ENCODE measurements at places on chromosomes 2 and 18. TPM values are rescaled to one million over a fixed set of nuclear protein-coding genes. Genes with fewer than 3 reads are reported as not detected.

The RNF125 gene
- total RNA-seq: 6.5 TPM

DNA sequence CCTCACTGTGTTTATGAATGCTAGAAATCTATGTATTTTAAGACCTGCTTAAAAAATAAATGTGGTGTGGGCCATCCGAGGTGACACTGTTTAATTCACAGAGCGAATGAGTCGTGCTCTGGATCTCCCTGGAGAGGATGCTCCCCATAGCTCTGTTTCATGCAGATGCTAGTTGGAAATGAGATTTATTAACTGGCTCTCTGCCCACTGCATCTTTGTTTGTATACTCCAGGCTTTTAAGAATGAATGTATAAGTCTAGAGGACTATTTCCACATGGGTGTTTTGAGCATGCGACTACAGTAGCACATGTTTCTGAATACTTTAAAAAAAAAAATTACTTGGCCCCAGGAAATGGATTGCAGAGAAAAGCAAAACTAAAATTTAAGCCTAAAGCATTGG lies 3.9 kb downstream of the MAPRE2 start:
- DNase-seq: no peak

The POMC gene
- total RNA-seq: 3.3 TPM

The UGT1A3 gene
- total RNA-seq: not detected

The SCN3A gene
- 2.1 TPM for total RNA-seq

The ABCG8 gene
- not detected for total RNA-seq

GRCh38 chr18:10124071-10124470 lies 210.3 kb downstream of the VAPA start:
- no peak for DNase-seq

DNA sequence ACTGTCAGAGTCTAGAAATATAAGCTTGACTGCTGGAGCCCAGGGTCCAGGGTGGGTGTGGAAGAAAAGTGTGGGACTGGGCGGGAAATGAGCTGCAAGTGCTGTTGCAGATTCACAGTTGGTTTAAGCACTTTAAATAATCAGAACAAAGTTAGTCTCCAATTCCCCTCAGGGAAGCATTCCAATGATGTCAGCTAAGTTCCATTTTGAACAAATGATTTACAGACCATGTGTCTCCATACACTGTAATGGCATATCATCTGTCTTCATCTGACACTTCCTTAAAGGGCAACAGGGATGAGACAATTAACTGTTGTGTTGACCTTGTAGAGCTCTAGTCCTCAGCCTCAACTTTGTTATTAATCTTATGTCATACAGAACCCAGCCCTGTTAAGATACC lies 31.5 kb upstream of the REG3A start:
- DNase-seq: no peak

- no peak for DNase-seq
Observed at GRCh38 chr18:46431522-46432171, 225.4 kb downstream of the LOXHD1 start.

The EML6 gene
- total RNA-seq: 1.4 TPM

DNA sequence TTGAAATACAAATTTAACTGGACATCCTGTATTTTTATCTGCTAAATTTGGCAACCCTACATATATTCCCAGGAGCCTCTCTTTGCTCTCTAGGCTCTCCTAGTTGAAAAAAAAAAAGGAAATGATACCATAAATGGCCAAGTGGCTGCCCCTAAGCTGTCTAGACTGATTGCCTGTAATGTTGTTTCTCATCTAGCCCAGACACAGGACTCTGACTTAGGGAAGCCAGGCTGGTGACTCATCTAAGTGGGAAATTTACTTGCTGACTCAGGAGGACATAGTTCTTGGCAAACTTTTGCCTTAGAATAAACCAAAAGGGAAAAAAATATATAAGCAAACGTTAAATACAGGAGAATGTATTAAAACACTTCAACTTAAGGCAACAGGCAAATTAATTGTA lies 14.6 kb upstream of the ITGAV start:
- DNase-seq: no peak

DNA sequence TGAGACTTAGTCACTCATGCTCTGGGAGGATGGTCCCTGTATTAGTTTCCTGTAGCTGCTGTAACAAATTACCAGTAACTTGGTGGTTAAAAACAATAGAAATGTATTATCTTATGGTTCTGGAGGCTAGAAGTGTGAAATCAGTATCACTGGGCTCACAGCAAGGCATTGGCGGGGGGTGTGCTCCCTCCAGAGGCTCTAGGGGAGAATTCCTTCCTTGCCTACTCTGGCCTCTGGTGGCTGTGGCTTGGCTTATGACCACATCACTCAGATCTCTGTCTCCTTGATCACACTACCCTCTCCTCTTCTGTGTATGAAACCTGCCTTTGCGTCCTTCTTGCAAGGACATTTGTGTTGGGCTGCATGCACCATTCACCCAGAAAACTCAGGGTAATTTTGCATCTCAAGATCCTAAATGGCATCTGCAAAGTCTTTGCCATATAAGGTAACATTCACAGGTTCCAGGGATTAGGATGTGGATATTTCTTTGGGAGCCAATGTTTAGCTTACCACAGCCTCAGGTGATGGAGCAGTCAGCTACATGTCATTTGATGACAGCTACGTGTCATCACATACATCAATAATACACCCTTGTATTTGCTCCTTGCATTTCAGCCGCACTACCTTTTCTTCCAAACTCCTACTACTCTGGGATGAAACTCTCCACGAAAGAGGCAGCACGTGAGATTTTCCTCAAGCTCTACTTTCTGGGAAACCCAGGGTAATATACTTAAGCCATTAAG lies 49.6 kb upstream of the POU3F3 start:
- DNase-seq: no peak

GRCh38 chr2:171185165-171185818 lies 24.6 kb upstream of the TLK1 start:
- no peak for DNase-seq

The LRP2 gene
- total RNA-seq: 36.6 TPM

The MC5R gene
- total RNA-seq: not detected

GRCh38 chr2:84807063-84807485 lies 73.8 kb downstream of the TRABD2A start:
- DNase-seq: no peak

GRCh38 chr18:57621246-57621604 lies 411 bp downstream of the NARS1 start:
- no peak for DNase-seq

GRCh38 chr2:55877087-55877436 lies 46.5 kb downstream of the EFEMP1 start:
- no peak for DNase-seq

- DNase-seq: no peak
Observed at GRCh38 chr2:143728498-143728897, 599.3 kb downstream of the ARHGAP15 start.

GRCh38 chr18:56639104-56639381 lies 651 bp upstream of the TXNL1 start:
- DNase-seq: no peak

DNA sequence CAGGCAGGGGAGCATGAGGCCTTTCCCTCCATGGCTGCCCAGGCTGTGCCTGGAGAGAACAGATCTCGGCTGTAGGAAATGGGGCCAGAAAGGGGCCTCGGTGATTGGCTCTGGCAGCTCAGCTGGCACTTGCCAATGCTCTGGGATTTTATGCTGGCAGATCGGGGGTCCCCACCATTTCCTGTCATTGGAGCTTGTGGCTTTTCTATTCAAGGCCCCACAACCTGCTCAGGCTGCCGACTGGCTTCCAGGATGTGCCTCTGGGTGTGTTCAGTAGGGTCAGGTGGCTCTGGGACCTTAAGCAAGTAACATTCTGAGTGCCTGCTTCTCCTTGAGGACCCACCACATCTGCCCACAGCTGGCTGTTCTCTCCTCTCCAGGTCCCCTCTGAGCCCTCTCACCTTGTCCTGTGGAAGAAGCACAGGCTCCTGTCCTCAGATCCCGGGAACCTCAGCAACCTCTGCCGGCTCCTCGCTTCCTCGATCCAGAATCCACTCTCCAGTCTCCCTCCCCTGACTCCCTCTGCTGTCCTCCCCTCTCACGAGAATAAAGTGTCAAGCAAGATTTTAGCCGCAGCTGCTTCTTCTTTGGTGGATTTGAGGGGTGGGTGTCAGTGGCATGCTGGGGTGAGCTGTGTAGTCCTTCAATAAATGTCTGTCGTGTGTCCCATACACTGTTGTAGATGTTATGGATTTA lies 4.2 kb downstream of the GNLY start:
- no peak for DNase-seq

- no peak for DNase-seq
Observed at GRCh38 chr18:73414598-73414997, 546.8 kb upstream of the NETO1 start.

GRCh38 chr2:27441958-27442919 lies at the start of gene KRTCAP3:
Gene KRTCAP3 (plus strand): TSS chr2:27442381. CDS start chr2:27442413, 32 bp downstream.
- peak; percentile 88 for DNase-seq

The TWIST2 gene
- 12.2 TPM for total RNA-seq

The POTEE gene
- total RNA-seq: not detected

DNA sequence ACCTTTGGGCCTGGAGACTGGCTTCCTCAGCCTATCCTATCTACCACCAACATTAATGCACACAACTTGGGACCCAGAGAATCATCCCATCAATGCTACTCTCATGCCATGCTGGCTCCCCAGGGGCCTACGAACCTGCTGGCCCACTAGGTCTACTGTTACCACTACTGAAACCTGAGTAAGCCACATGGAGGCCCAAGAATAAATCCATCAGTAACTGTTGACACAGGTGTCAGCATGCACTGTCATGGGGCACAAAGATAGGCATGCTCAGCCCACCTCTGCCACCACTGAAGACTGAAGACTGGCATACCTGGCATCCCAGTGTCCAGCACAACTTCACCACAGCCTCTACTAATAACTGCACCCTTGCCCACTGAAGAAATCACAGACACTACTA lies 71.1 kb upstream of the ACVR1C start:
- no peak for DNase-seq

DNA sequence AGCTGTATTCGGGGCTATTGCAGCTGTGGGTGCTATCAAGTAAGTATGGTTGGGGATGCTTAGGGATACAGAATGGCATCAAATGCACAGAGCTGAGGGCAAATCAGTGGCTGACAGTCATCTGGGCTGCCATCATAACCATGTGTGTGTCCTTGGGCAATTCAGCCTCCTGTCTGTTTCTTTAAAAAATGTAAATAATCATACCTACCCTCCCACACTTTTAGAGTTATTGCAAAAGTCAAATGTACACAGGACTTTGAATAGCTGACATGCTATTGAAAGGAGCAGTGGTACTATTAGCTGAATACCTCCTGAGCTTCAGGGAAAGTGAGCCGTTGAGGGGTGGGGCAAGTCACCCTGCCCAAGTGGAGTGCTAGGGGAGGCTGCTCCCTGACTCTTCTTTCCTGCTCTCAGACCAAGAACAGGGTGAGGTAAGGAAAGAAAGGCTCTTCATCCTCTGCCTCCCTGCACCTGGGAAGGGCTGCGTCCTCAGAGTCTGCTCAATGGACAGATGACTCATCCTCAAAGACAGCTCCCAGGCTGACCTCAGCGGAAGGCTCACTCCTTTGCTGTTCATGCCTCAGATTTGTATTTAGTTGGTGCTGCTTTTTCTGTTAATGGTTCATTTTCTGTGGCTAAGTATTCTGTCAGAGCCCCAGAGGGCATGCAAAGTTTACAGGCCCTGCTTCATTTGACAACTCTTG lies 54.9 kb upstream of the BZW1 start:
- no peak for DNase-seq

The HOXD11 gene
- not detected for total RNA-seq

The ASAP2 gene
- total RNA-seq: 30.9 TPM

- no peak for DNase-seq
Observed at GRCh38 chr2:73925033-73925704, 1.5 kb upstream of the DGUOK start.

DNA sequence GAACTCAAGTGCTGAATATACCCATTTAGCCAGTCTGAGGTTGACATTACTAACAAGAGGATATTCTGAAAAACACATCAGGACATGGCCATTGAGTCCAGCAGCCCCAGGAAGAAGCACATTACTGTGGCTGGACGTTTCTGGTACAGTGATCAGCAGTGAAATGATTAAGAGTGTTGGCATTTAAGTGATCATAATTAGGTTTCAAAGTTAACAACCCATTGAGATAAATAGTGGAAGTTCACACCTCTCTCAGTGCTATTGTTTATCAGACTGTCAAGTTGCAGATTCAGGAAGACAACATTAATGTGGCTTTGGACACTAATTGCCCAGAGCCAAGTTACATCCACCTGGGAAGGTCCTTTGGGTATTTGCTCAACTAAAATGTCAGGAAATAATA lies 139.5 kb upstream of the GAREM1 start:
- DNase-seq: no peak

GRCh38 chr2:100013892-100014677 lies 128.3 kb downstream of the AFF3 start:
- DNase-seq: no peak

GRCh38 chr18:3892152-3892551 lies 442.2 kb downstream of the TGIF1 start:
- DNase-seq: no peak

- no peak for DNase-seq
Observed at GRCh38 chr18:47512726-47513435, 261.4 kb upstream of the SKOR2 start.

GRCh38 chr2:11658208-11659114 lies 11.5 kb downstream of the NTSR2 start:
- no peak for DNase-seq

- DNase-seq: no peak
Observed at GRCh38 chr2:164974221-164974620, 18.9 kb upstream of the SLC38A11 start.

DNA sequence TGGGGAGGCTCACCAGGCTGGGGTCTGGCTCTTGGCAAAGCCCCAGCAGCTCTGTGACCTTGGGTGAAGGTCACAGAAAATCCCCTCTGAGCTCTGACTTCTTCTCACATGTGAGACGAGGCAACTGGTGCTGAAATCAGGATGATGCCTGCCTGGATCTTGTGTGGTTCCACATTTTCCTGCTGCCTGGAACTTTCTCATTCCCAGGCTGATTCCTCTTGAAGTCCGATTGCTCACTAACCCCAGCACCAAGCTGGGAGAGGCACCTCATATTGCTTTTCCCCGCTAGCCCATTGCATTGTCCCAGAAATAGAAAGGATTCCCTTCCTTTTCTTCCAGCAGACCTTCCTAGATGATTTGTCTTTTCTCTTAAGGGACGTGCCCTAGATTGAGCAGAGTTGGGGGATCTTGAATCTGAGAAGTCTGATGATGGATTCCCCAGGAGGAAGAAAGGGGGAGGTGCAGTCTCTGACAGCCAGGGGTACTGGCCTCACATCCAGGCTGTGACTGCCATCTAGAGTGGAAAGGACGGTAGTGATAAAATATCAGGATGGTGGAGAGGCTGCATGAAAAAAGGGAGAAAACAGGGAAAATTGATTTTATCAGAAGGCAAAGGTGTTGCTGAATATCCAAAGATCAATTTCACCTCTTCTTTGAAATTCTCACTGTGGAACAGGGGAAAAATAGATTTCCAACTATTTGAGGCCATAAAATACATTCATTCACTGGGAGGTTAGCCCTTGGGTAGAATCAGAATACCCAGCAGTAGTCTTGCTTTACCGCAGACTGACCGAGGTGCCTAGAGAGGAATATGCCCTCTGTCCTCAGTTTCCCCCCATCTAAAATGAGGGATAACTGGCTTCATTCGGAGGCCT lies 96.3 kb downstream of the FAM210A start:
- DNase-seq: no peak

- no peak for DNase-seq
Observed at GRCh38 chr2:131115752-131116151, 10.6 kb downstream of the PLEKHB2 start.

The MREG gene
- 16.8 TPM for total RNA-seq

GRCh38 chr2:23662941-23663920 lies 263.7 kb downstream of the ATAD2B start:
- no peak for DNase-seq

GRCh38 chr2:112728378-112729175 lies 7.8 kb downstream of the NT5DC4 start:
- DNase-seq: no peak

The RAB12 gene
- total RNA-seq: 48.6 TPM

The CD8B2 gene
- total RNA-seq: not detected
